NCI-H146 (cell line): ENCODE measurements at places on chromosomes 4 and X.

DNA sequence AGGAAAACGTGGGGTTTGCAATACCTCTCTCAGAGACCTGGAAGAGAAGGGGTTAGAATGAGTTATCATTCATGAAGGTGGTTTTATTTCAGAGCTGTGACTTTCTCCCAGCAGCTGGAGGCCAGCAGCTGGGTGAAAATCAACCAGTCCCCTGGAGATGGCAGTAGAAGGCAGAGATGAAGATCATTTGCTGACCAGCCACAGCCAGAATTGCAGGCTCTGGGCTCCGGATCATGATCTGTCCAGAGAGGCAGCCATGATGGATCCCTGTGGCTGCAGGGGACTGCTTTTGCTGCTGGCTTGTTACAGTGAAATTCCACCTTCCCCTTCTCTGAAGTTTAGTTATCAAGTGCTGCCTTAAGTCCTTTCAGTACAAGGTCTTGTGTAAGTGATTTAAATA, 46.9 kb upstream of the TAB3 start:
- no peak for DNase-seq

DNA sequence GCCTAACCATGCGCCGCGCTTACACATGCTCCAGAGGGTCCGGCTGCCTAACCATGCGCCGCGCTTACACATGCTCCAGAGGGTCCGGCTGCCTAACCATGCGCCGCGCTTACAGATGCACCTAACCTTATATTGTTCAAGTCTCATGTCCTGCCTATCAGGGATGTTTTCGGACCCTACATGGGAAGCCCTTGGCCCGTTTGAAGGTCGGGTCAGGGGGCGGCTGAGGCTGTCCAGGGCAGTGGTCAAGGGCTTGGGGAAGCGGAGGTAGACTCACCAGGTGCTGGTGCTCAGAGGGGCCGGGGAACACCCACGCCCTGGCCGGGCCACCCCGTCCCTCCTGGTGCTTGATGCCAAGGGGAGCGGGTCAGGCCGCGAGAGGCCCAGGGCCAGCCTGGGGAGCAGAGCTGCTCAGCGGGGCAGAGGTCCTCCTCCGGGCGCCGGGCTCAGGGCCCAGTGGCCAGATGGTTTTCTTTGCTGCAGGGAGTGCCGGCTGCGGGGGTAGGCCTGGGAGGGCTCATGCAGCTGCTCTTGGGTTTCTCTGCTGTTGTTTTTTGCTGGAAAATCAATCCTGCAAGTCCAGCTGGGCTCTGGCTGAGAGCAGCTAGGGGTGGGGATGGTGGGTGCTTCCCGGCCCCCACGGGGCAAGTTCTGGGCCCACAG, 35.4 kb upstream of the SPON2 start:
- DNase-seq, result no peak

GRCh38 chr4:3302173-3302785, 9.5 kb downstream of the RGS12 start:
- no peak for DNase-seq

DNA sequence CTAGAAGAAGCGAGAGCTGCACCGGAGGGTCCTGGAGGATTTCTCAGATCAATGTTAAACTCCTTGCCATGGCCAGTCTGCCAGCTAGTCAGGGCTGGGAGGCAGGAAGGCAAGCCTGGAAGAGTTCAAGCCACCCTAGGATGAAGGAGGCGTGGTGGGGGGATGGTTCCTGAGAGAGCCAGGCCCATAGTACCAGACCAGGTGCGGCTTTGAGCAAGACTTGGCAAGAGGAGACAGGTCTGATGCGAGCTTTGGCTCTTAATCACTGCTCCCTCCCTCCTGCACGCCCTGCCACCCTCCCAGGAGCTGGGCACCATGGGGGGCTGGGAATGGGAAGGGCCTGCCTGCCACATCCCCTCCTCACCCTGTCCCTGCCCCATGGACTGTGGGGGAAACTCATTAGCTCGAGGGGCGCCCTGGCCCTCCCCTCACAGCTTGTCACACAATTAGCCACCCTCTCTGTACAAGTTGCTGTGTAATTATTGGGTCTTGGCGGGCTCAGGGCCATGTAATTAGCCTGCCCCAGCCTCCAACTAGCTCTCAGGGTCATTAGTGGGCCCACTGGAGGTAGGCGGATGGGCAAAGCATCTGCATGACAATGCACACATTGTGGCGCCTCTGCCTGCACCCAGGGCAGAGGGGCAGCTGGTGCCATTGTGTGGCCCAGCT, 50.3 kb downstream of the EFNB1 start:
- no peak for DNase-seq

GRCh38 chr4:48493452-48494100, 3.5 kb downstream of the ZAR1 start:
- no peak for DNase-seq

DNA sequence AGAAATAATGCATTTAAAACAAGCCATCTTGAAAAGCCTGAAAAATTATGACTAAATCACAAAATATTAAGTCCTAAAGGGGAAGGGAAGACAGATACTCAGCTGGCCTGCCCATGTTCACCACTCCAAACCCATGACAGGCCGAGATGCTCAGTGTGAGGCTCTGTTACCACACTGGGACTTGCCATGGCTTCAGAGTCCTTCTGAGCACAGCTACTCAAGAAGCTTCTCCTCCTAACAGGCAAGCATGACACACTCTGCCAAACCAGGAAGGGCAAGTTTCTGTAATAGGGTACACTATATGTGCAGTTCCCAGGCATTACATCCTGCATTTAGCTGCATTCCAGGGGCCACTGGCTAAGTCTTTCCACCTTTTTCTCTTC, 34.0 kb upstream of the CYBB start:
- DNase-seq, result no peak

GRCh38 chr4:14783011-14783877, 219.0 kb upstream of the CPEB2 start:
- no peak for DNase-seq

DNA sequence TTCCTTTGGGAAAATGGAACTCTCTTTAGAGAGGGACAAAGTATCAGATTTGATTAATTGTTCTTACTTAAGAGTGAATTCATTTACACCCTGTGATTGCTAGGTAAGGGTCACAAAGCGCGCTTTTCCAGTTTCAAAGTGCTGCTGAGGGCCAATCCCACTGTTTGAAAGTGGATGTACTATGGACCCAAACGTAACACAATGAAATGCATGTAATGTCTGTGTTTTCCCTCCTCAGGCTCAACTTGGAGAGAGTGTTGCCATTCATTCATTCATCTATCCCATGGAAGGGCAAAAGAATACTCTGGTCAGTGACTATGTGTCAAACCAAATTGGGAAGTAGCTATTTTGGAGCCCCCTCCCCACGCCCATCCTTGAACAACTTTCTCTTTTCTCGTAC, 16.1 kb downstream of the IGSF1 start:
- DNase-seq, result no peak

GRCh38 chr4:187656959-187657358, 338.6 kb upstream of the ZFP42 start:
- no peak for DNase-seq

GRCh38 chrX:9327747-9328145, 137.1 kb upstream of the TBL1X start:
- DNase-seq, result no peak

DNA sequence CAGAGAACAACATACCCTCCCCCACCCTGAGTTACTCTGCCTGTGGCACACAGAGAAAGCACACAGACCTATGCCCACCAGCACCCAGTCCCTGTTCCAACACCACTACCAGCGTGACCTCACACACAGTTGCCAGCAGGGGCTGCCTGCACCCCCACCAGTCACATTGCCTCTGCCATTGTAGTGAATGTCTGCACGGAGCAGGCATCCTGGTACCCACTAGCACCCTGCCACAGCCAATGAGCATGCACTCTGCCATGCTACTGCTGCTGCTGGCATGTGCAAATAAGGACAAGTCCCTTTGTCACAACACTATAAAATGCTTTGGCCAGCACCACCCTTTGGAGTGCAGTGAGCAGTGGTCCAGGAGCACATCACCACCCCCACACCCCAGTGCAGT, 47.1 kb downstream of the DACH2 start:
- DNase-seq, result no peak

GRCh38 chrX:40132751-40133150, 35.0 kb upstream of the BCOR start:
- no peak for DNase-seq

DNA sequence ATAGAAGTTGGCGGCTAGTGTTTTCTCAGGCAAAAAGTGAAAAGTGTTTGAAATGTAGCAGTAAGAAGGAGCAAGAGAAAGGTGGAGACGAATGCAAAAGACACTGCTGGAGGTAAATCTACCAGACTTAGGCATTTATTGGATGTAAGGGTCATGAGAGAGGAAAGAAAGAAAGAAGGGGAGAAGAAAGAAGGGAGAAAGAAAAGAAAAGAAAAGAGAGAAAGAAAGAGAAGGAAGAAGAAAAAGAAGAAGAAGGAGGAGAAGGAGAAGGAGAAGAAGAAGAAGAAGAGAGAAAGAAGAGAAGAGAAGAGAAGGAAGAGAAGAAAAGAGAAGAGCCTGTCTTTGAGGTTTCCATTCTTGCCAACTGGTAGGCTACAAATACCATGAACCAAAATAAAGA, 31.2 kb downstream of the OPHN1 start:
- DNase-seq, result no peak

- DNase-seq, result no peak
Observed at GRCh38 chr4:5553801-5554200, 154.6 kb downstream of the EVC2 start.

DNA sequence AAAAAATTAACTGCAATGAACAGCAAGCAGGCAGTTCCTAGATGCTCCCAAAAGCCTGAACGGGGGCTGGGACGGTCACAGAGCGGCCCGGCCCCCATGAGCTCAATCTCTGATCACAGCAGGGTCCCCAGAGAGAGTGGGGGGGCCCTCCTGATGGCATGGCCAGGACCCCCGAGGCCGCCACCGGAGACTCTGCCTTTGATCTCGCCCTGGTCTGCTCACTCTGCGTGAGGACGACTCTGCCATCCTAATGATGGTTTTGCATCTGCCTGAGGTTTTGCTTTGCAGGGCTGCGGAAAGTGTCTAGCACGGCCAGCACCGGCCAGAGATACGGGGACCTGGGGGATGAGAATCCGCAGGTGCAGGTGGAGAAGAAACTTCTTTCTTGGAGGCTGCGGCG, 103.8 kb downstream of the SHOX start:
- no peak for DNase-seq

- no peak for DNase-seq
Observed at GRCh38 chr4:17623451-17624001, 9.1 kb downstream of the MED28 start.

DNA sequence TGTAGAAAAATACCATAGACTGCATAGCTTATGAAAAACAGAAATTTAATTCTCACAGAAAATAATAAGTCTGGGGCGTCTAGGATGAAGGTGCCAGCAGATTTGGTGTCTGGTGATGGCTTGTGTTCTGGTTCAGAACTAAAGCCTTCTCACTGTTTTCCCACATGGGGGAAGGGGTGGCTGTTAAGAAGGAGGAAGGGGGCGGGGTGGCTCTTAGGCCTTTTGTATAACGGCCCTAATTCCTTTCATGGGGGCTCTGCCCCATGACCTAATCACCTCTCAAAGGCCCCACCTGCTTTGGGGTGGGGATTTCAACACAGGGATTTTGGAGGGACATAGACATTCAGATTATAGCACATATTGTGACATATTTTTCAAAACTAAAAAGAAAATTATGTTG, 173.2 kb upstream of the TECRL start:
- no peak for DNase-seq

DNA sequence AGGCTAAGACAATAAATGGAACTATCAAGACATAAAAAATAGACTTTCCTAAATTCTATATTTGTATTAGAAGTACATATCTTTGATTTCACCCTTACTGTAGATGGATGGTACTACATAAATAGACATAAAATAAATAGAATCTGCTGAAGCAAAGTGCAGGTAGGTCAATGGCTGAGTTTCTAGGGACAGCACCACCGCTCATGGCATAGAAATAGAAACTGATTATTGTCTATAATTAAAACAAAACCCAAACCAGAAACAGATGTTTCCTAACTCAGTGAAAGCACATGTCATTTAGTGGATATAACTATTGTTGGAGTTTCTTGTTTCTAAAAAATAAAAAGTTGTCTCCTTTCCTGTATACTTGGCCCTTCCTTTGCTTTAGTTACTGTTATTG, 387.3 kb upstream of the ADGRL3 start:
- no peak for DNase-seq

DNA sequence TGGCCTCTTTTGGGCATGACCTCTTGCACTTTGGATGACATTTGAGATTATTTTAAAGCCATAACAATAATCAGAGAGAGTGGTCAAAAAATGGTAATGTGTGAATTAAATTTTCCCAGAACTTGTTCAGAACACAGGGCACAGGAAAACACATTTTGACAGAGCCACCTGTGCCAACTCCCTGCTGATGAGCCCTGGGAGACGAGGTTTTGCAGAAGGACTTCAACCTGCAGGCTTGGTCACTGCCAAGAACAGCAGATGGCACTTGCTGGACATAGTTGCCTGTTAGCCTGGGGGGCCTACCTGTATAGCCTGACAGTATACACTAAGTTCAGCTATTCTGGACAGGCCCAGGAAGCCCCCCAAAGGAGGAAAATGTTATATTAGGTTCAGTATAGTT, 277.8 kb upstream of the EMCN start:
- no peak for DNase-seq

GRCh38 chr4:113293674-113294073, 244.2 kb downstream of the ANK2 start:
- no peak for DNase-seq

DNA sequence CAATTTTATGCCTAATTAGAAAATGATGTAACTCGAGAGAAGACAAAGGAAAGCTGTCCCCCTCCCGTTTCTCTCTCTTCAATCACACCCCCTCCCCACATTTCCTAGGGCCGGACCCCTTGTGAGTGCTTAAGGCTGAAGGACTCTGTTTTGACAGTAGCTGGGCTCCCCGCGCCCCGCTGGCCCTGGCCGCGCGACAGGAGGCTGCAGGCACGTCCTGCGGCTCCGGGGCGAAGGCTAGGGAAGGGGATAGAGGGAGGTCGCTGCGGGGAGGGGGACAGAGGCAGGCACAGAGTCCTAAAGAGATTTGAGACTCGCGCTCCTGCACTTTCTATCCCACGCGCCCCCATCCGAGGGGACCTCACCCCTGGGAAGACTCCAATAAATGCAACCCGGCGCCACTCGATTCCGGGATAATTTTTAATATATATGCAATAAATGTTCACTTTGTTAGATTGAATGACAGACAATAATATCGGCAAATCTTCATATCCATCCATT, 56.2 kb upstream of the TMEM33 start:
- DNase-seq, result no peak

- DNase-seq, result no peak
Observed at GRCh38 chr4:174245714-174246113, 37.8 kb downstream of the FBXO8 start.

GRCh38 chrX:66408507-66408906, 230.4 kb downstream of the EDA2R start:
- DNase-seq, result no peak
